ENCODE measurements at places on chromosomes 4 and X.

- DNase-seq = no peak
Observed at GRCh38 chr4:85953651-85954018, 406.2 kb downstream of the MAPK10 start.

- no peak for DNase-seq
Observed at GRCh38 chr4:185020293-185020808, 2.1 kb downstream of the HELT start.

GRCh38 chrX:19046343-19047215 is 62.7 kb upstream of the PHKA2 start:
- no peak for DNase-seq

DNA sequence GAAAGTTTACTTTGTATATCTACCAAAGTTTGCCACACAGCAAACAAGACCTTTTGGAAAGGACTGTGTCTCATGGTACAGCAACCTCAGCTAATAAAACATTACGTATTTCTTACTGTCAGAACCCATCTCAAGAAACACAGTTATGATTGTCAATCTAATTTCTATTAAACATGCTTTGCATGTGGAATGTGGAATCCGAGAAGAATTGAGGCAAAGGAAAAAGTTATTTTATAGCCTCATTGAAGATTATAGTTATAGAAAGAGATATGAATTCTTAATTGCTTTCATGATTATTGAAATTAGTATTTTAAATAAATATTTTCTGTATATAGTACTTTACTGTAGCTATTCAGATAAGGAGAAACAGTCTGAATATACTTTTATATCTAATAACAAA is 5.4 kb downstream of the PCDH7 start:
- no peak for DNase-seq

DNA sequence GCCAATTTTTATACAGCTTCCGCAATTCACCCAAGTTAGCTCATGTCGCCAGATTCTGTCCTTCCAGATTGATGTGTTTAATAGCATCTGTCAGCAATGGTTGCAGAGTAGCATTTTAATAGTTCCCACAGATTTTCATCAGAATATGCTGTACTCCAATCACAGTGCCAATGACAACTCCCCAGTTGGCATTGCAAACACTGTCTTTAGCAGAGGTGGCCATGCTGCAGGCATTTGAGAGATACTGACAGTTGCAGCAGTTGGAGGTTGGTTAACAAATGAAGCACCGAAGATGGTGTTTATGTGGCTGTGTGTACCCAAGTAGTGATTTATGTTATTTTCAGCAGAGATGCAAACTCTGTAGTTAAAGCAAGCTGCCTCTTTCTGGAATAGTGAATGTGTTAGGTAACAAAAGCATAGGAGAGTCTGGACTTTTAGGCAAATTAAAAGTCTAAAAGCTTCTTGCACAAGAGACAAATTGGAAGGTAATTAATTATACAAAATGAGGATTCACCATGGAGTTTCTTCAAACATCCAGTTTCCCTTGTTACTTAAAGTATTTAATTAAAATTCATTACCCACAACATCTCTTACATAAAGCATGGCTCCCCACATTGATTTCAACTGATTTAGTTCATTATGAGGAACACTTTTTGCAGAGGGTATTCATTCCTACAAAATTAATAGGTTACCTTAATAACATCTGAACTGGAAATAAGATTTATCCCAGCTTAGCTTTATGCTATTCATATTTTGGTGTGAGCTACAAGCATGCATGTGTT is 65.2 kb downstream of the PARM1 start:
- DNase-seq = no peak

GRCh38 chr4:64698171-64698570 is 288.9 kb upstream of the TECRL start:
- no peak for DNase-seq

DNA sequence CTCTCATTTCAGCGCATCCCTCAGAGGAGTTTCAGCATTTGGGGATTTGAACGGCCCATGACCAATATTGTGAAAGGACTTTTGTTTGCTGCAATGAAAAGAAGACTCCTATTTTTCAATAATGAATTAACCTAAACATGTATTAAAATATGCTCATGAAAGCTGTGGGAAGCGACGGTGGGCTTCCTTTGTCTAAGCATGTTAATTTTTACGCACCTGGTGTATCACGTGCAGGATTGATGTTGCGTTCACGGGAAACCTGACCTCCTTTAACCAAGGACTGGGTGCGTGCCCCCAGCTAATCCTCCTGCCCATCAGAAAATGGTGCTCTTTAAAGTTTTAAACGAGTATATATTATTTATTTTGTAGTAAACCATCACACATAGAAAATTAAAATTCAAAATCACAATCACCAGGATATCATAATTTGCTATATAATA is 590 bp upstream of the CCDC110 start:
- DNase-seq = no peak

DNA sequence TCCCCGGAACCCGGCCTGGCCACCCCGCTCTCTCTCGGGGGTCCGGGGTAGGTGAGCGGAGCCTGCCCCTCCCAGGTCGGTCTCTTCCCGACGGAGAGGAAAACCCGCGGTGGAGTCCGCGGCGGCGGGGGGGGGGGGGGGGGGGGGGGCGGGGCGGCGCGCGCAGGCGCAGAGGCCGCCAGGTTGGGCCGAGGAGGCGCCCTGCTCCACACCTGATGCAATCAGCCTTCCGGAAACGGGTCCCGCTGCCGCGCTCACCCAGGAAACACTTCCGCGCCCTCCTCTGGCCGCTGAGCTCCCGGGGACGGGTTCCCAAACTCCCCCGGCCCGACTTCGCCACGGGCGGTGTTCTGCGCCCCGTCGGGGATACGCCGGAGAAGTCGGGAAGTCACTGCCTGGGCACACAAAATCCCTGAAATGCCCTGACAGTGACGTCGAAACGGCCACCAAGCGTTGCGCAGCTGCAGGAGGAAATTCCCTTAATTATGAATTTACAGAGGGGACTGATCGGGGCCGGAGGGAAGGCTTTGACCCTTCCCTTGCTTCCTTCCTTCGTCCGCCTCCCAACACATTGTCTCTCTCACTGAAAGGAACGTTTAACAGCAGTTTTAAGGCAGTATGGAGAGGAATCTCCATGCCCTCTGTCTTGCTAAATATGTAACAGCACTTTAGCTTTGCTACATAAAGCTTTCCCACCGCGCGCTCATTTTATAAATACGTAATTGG is 2.1 kb upstream of the APBB2 start:
- DNase-seq = peak; percentile 52

- no peak for DNase-seq
Observed at GRCh38 chr4:79958466-79959264, 114.4 kb downstream of the ANTXR2 start.

GRCh38 chr4:96120206-96120605 is 280.3 kb downstream of the PDHA2 start:
- no peak for DNase-seq

- DNase-seq = no peak
Observed at GRCh38 chr4:145589916-145590702, 29.1 kb upstream of the MMAA start.

DNA sequence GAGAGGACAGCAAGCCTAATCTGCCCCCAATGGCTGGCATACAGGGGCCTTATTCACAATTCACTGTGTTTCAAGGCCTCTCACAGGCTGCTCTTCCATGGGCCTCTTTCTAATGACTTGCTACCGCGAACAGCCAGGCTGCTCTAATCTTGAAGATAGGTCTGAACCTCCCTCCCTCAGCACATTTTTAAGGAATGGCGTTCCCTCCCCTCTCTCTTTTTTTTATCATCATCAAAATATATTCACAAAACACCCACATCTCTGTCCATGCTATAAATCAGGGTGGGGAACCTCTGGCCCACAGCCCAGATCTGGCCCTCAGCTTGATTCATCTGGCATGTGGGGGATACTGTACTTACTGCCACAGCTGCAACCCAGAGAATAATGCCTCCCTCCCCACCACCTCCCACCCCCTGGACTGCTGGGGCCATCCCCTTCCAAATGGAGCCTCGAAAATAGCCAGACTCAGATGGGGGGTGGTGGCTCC is 76.2 kb upstream of the PLAC1 start:
- DNase-seq = no peak

GRCh38 chr4:68396756-68397155 is 46.9 kb upstream of the YTHDC1 start:
- no peak for DNase-seq
